Stimulated activated effector memory CD8-positive, alpha-beta T cell treated with anti-CD3 and anti-CD28 coated beads, Interleukin-12 subunit alpha, Interleukin-12 subunit beta, amount 100 ng/mL, for 72 hours (primary cell): ENCODE measurements at places on chromosomes 16 and 17.
A peak's percentile ranks its signal among the peaks of the same experiment; 100 is the strongest.

- no peak for DNase-seq
These were observed 70.1 kb upstream of the SHISA6 start for GRCh38 chr17:11170881-11171280.

GRCh38 chr16:21203155-21203797, 8.1 kb downstream of the ZP2 start:
- no peak for DNase-seq

DNA sequence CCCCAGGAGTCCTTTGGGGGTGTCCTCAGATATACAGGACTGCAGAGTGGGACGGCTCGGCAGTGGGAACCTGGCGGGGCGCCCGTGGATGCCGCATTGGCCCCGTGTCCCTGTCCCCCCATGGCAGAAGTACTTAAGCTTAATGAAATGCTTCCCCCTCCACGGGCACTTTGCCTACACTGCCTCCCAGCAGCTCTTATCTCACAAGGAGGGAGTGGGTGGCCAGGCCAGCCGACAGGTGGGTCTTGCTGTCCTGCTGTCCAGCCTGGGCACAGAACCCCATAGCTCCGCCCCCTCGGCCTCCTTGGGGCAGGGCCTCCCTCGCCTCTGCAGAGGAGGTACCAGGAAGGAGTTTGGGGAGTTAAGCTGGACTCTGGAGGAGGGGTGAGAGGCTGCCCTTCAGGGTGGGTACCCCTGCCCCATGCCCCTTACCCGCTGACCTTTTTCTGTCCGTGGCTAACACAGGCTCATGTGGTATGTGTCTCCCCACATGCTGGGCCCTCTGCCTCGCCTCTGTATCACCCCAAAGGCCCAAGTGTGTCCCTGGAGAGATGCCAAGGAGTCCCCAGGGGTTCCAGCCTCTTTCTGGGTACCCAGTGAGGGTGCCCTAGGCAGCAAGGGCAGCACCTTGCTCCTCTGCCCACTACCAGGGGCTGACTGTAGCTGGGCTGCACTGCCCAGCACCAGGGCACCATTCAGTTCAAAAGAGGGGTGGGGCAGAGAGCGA, 8.7 kb downstream of the THRA start:
- DNase-seq = no peak

- DNase-seq = no peak
These were observed 26.9 kb downstream of the MPG start for GRCh38 chr16:104928-105327.

DNA sequence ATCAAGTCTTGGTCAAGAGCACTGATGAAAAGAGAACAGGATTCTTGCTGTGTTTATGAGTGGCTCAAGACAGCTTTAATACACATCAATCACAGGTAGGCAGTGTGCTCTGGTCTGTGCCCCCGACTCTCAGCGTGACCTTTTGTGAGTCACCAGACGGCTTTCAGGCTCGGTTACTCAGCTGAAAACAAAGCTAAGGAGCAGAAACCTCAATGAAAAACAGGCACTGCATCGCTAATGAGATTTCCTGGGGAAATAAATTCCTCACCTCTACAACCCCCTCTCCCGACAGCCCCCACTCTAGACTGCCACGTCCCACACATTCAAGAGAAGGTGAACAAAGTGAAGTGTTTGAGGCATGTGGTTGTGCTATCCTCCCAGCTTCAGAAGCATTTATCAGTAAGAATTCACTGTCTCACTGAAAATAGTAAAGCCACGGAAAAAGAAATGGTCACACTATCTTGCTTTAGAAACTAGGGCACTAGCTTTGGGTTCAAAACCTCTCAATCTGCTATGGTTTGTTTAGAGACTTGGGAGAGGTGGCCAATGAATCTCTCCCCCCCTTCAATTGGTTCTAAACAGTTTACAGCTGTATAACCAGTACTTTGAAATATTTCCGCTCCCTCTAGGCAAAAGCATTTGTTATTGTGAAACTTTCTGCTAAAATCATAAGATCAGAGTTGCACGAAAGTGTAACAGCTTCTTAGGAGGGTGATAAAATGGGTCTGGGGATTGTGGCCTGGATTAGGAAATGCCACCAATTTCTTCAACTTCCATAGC, 199.5 kb upstream of the PMFBP1 start:
- DNase-seq = no peak

GRCh38 chr16:81544261-81544660, 99.7 kb downstream of the CMIP start:
- no peak for DNase-seq

- DNase-seq = peak; percentile 34
These were observed 5.5 kb upstream of the SLC25A35 start for GRCh38 chr17:8300627-8301242.

DNA sequence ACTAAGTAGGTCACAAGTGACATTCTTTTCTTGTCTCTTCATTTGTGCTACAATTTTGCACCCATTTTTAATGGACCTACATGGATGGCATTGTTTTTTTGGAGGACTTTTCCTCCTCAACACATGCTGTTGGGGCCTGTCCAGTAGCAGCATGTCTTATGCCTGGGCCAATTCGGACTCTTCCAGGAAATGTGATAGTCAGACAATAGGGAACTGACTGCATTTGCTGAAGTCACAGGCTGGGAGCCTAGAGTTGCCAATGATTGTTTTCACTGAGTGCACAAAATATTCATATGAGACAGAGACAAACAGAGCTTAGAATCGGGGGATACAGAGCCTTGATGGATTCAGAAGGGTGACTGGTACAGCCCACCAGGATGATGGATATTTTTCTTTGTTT, 867.3 kb upstream of the GOT2 start:
- DNase-seq = no peak

- no peak for DNase-seq
These were observed 15.2 kb downstream of the ARHGAP23 start for GRCh38 chr17:38443356-38444031.

DNA sequence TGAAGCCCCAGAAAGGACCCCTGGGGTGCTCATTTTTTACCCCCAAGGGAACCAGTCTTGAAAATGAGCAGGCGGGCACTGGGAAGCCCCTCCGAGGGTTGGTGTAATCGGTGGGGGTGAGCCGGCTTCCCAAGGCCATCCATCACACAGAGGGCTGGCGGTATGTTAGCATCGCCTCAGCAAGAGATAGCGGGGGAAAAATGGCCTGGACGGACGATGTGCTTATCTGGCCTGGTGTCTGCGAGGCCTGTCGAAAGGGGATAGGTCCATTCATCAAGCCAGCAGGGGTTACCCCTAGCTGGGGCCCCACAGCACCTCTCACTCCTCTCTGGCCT, 188.9 kb downstream of the IRF8 start:
- DNase-seq = no peak

- DNase-seq = no peak
These were observed 26.0 kb downstream of the COPZ2 start for GRCh38 chr17:48011405-48012150.

- no peak for DNase-seq
These were observed 7.6 kb upstream of the C17orf107 start for GRCh38 chr17:4891411-4892410.

GRCh38 chr17:82004517-82005455, 17.9 kb downstream of the CENPX start:
- DNase-seq = no peak

- no peak for DNase-seq
These were observed 2.3 kb downstream of the BAHCC1 start for GRCh38 chr17:81397314-81398175.

GRCh38 chr16:85149776-85150175, 37.5 kb upstream of the CIBAR2 start:
- no peak for DNase-seq

GRCh38 chr17:38667099-38667786, 7.5 kb downstream of the EPOP start:
- DNase-seq = peak; percentile 84

GRCh38 chr16:50574745-50575136, 26.5 kb downstream of the NKD1 start:
- DNase-seq = no peak

DNA sequence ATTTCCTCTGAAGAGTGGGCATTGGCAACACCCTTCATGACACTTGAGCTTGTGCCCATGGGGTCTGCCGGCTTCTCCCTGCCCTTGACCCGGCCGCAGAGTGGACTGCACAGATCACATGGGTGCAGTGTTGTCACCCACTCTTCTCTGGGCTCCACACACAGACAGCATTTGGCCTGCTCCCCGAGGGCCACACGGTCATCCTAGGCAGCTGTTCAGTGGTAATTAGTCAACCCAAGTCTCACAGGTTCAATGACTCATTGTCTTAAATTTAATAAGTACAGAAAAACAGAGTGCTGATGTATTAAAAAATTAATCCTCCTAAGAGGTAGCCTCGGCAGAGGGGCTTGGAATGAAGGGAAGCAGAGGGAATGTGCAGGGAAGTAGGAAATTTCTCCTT, 204.8 kb downstream of the MSI2 start:
- peak; percentile 42 for DNase-seq
